ENCODE measurements at places on chromosomes 6 and 20. TPM values are rescaled to one million over a fixed set of nuclear protein-coding genes. Genes with fewer than 3 reads are reported as not detected.
A peak's percentile ranks its signal among the peaks of the same experiment; 100 is the strongest.

GMDS gene
- 18.5 TPM for total RNA-seq

STAU1 gene
- total RNA-seq, result 76.3 TPM

ECHDC1 gene
- total RNA-seq, result 9.3 TPM

NR2E1 gene
- not detected for total RNA-seq

GNMT gene
- 3.6 TPM for total RNA-seq

SALL4 gene
- 0.41 TPM for total RNA-seq

HLA-DRB1 gene
- total RNA-seq, result 32.6 TPM

JARID2 gene
- 30.6 TPM for total RNA-seq

AKAP12 gene
- 0.03 TPM for total RNA-seq

- DNase-seq, result no peak
Measured at GRCh38 chr6:93746892-93747291, 327.5 kb upstream of the EPHA7 start.

DNA sequence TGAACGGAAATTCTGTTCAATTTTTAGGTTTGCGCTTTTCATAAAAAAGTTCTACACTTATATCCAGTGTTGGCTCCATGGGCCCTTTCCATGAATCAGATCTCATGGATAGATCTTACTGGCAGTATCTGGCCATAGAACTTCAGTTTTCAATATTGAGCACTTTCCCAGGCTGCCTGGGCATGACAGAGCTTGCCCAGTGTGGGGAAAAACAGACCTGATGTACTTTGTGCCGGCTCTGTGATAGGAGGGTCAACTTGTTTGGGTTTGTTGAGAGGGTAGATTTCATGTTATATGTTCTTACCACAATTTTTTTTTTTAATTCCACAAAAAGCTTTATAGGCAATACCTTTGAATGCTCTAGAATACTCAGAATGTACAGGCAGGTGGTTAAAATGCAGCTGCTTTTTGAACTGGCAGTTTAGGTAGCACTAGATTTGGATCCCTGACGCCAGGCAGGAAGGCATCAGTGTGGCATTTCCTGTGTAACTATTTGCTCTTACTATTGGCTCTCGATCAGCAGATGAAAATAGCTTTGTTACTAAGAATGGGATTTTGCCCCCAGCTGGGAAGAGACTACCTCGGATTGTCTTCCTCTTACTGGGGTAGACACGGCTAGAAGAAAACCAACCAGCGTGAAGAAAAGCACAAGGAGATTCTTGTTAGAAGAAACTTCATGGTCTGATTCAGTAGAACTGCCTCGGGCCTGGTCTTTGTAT lies 404.9 kb upstream of the SOX4 start:
- no peak for DNase-seq

- DNase-seq, result no peak
Measured at GRCh38 chr6:31122791-31123706, 2.8 kb upstream of the CDSN start.

DNA sequence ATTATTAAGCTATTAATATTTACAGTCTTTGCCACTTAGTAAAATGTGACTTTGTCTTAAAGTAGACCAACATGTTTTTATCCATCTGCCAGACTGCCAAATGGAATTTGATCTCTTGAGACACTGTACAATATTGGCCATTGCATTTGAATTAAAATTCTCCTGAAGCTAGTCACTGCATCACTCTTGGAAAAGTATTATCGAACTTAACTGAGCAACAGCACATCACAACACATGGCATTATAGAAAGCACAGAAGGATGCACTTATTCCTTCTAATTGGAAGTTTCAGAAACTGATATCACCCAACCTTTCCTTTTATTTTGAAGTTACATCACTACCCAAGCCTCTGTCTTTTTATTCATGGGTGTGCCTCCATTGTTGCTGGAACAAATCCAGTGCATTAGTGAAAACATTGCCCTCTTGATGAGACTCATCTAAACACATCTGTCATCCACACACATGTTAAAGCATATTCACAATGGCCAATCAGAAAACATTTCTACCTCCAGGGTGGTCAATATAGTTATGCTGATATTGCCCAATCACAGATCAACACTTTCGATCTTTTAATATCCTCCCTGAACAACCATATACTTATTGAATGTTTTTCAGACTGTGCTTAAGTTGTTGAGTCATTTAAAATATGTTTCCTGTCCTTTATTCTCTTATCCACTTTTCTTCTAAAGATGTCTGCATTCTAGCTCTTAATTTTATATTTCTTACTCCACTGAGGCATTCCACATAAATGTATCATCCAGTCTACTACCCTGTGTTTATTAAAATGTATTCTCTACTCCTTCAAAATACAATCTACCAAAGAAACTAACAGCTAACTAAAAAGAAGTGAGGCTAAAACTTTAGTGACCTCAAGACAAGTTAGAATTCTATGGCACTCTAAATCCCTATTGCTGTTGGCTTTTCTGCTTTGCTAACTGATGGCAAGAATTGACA lies 535.0 kb downstream of the RFPL4B start:
- no peak for DNase-seq

- DNase-seq, result no peak
Measured at GRCh38 chr20:31710423-31711108, 12.1 kb downstream of the BCL2L1 start.

DNA sequence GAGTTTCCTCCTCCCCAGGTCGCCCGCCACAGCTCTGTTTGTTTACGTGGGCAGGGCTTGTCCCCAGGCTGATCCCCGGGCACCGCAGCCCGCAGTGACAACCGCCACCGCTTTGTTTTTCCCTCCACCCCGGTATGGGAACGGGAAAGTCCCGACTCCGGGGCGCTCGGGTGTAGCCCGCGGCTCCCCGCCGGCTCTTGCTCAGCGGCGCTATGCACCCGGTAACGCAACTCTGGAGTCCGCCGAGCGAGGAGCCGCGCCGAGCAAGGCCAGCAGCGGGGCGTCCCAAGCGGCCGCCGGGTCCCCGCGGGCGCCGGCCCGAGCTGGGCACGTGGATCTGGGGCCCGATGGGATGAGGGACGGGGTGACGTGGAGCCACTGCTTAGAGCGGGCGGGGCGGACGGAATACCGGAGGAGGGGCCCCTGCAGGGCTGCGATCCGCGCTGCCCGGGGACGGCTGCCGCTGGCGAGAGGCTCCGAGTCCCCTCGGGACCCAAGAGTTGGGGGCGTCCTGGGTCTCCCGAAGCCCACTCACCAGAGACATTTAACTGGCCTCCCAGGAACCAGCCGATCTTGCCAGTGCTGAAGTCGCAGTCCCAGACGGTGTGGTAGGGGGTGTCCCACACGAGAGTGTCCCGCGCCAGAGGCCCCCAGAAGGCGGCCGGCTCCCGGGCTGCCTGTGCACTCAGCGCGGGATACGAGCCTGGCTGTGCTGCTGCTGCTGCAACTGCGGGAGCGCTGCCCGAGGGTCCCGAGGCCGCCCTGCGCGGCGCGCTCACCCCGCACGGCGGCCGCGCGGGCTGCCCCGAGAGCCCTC lies 497 bp downstream of the ACSS1 start:
- peak; percentile 62 for DNase-seq

DNA sequence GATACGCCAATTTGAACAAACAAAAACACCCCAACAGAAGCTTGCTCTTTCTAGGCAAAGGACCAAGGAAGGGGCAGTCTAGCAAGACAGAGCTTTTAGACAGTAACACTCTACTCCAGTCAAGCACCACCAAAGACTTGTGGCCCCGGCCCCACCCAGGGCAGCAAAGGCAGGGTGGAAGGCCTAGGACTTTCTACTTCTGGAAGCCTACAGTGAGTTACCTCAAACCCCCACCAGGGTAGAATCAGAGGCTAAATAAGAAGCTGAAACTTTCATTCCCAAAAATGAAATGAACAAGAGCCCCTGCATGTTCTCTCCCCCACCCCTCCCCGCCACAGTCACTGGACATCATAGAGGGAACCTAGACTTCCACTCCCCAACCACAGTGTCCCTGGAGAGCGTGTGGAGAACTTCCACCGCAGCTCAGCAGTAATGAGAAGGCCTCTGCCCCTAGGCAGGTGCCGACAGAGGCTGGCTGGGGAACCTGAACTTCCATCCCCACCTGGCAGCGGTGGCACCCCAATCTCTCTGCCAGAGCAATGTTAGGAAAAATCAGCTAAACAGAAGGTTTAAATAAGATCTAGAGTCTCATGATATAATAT lies 40.0 kb downstream of the KATNA1 start:
- DNase-seq, result no peak

GRCh38 chr6:84853901-84854300 lies 89.5 kb upstream of the TBX18 start:
- no peak for DNase-seq

DNA sequence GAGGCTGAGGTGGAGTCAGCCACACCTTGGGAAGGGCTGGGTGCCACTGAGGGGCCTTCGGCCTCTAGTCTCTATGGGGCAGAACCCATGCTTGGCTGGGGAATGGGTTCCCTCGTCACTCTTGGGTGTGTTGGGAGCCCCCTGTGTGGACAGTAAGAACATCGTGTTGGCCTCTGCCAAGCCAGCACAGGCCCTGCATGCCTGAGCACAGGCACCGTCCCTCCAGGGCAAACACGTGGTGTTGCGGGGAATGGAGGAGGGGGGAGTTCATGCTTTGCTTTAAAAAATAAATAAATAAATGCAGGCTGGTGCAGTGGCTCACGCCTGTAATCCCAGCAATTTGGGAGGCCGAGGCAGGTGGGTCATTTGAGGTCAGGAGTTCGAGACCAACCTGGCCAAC lies 63.0 kb downstream of the EZR start:
- DNase-seq, result no peak

- no peak for DNase-seq
Measured at GRCh38 chr6:44892579-44892978, 435.6 kb upstream of the RUNX2 start.

DNA sequence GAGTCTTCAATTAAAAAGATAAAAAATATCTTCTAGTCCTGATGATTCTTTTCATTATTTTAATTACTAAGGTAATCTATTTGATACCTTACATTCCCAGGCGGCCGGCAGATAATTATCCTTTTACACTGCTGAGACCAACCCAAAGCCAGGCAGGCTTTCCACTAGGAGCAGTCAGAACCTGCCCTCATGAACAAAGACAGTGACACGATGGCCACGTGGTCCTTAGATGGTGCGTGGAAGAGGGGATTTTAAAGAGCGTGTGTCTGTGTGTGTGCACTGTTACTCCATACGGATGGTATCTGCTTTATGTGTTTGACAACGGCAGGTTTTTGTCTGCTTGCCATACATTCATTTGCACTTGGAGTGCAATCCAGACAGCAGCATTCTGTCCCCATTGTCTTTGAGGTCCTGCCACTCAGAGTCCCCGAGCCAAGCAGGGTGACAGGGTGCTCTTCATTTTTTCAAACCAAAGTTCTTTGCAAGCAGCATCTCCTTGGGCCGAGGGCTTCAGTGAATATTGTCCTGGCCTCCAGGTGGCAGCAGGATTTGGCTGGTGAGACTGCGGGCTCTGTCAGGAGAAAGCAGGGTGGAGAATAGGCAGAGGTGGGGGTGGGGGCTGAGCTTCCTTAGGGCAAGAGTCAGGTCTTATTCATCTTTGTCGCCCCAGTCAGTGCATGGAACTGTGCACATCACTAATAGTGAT lies 260.5 kb downstream of the NRN1 start:
- no peak for DNase-seq

DNA sequence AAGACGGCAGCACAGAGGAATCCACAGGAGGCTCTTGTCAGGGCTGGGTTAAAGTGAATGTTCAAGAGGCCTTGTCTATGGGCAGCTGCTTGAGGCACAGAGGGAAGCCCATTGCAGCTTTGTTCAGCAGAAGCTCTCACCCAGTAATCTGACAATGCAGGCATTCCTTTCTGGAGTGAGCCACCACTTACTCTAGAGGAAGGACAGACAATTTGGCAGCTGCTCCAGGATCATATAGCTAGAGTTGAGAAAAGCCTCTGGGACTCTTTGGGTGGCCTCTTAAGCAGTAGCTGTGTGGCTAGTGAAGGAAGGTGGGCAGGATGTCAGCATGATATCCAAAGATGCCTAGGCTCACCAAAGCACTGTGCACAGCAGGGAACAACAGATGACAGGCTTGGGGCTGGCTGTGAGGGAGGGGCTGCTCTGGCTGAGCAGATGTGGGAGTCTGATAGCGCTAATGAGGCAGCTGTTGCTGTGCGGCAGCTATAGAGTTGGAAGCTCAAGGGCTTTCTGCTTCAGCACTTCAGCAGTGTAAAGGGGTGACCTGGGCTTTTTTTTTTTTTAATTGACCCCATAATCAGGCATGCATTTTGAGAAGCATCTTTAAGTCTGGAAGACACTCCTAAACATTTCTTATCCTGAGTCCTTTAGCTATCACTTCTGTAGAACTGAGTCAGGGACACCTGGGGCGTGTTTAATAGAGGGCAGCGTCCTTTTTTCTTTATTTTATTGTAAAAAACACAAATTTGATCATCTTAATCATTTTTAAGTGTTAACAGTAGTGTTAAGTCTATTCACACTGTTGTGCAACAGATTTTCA lies 27.2 kb downstream of the CMTR1 start:
- DNase-seq, result no peak

DNA sequence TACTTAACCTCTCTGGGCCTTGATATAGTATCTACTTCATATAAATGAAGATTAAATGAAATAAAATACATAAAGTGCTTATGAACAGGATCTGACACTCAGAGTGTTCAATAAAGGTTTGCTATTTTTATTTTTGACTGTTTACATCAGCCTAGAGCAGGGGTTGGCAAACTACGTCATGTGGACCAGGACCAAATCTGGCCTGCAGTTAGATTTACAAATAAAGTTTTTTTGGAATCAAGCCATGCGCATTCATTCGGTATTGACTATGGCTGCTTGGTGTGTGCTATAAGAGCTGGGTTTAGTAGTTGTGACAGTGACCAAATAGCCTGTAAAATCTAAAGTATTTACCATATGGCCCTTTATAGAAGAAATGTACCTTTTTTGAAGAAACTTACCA lies 20.8 kb downstream of the PEX7 start:
- no peak for DNase-seq

DNA sequence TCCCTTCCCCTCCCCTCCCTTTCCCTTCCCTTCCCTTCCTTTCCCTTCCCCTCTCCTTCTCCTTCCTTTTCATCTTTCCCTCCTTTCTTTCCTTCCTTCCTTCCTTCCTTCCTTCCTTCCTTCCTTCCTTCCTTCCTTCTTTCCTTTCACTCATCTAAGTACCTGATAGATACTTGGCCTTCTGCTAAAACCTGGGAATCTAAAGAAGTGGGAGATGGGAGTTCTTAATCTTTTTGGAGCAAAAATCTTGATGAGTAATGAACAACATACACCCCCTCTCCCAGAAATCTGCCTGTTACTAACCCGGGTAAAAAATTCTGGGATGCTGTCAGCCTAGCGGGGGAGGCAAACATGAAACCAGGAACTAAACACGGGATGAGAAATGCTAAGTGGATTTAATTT lies 100.7 kb downstream of the VEGFA start:
- DNase-seq, result no peak

GRCh38 chr20:40813708-40814630 lies 124.9 kb upstream of the MAFB start:
- no peak for DNase-seq

Data from CD8-positive, alpha-beta T cell (primary cell).